NCI-H1048 (cell line): ENCODE measurements at places on chromosomes 2 and 18.

GRCh38 chr2:30231996-30232800 lies 864 bp downstream of the LBH start:
- DNase-seq, result peak; percentile 31

DNA sequence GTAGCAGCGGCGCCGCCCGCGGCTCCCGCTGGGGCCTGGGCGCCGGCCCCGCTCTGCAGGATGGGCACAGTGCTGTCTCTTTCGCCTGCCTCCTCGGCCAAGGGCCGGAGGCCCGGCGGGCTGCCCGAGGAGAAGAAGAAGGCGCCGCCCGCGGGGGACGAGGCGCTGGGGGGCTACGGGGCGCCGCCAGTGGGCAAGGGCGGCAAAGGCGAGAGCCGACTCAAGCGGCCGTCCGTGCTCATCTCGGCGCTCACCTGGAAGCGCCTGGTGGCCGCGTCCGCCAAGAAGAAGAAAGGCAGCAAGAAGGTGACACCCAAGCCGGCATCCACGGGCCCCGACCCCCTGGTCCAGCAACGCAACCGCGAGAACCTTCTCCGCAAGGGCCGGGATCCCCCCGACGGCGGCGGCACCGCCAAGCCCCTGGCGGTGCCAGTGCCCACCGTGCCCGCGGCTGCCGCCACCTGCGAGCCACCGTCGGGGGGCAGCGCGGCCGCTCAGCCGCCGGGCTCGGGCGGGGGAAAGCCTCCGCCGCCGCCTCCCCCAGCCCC lies 369 bp downstream of the CDK5R2 start:
- DNase-seq, result no peak

GRCh38 chr18:73365018-73365417 lies 497.2 kb upstream of the NETO1 start:
- no peak for DNase-seq

- no peak for DNase-seq
These were observed 36.2 kb downstream of the EFEMP1 start for GRCh38 chr2:55887351-55887750.

GRCh38 chr2:128636802-128637147 lies 318.1 kb upstream of the HS6ST1 start:
- no peak for DNase-seq

DNA sequence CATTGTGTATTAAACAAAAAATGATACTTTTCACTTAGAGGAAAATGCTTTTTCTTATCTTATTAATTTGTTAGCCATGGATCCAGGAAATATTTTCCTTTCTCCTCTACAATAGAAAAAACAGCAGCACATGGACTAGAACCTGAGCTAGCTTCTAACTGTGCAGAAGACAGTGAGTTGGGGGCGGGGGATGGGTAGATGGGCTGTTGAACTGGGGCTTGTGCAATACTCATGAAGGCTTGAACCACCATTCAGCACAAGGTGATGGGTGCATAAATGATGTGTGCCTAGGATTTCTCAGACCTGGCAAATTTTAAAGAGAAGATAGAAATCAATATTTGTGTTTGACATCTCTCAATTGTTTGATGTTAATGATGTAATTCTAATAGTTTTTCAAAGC lies 42.0 kb downstream of the COL5A2 start:
- DNase-seq, result no peak

GRCh38 chr2:170161516-170162270 lies 16.3 kb upstream of the MYO3B start:
- no peak for DNase-seq

DNA sequence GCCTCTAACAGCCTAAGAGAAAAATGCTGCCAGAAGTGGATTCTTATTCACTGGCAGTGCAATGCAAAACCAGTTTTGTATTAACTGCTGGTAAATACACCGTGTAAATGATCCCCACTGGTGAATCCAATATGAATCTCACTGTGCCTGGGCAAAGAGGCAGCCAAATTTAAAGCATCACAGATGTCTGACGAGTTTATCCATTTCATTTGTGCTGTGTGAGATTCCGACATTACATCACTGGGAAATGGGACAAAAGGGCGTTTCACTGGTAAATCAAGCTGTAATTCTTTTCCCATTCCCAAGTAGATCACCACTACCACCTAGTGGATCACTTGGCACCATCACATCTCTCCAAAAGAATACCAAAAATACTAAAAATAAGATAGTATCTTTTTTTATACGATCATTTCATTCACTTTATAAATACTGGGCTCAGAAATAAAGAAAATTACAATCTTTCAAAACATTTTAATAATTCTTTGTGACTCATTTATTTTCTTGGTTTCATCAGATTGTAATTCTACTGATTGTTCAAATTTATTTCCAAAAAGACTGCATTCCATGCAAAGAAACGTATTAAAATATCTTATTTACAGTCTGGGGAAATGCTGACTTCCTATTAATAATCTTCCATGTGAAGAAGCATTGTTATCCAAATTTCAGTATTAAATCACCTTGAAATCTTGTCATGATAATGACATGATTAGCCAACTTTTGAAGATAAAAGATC lies 125.6 kb downstream of the GRB14 start:
- no peak for DNase-seq

- DNase-seq, result no peak
These were observed 10.2 kb downstream of the GPR55 start for GRCh38 chr2:230914886-230915285.

DNA sequence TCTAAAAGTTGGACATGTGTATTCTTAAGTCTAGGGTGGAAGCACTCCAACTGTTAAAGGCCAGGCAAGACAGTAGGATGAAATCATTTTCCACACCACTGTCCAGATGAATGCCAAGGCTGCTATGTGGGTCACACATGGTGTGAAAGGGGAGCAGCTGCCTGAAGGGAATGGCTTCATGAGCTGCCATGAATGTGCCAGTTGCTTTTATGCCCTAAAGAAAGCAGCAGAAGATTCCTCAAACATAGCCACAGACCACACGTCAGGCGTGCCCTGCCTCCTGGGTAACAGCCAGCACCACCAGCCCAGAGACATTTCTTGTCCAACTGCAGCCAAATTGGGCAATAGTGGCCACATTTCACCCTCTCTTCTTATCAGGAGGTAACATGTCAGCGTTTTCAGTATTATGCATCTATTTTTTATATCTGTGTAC lies 130.2 kb downstream of the MTCL1 start:
- DNase-seq, result no peak

GRCh38 chr18:58462975-58463374 lies 165.9 kb downstream of the ALPK2 start:
- DNase-seq, result no peak

DNA sequence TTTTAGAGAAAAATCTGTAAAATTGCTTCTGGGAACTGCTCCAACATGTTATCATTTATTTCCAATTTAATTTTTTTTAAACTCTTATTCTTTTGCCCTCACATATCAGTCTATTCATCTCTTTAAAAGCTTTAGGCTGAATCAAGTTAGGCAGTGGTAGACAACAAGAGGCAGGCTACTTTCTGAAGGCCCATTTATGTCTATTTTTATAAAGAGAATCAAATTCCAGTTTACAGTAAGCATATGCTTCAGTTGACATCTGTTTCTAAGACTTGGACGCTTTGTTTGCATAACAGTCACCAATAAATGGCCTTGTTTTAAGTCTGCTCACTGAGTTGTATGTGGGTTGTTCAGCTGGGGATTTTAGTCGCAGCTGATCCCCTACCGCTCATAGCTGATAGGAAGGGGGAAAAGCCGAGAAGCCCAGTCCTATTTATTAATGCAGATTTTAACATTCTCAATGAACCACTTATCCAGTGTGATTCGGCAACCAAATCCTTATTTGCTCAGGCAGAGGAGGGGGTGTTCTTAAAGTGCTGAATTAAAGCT lies 260.4 kb upstream of the SIX3 start:
- DNase-seq, result no peak

DNA sequence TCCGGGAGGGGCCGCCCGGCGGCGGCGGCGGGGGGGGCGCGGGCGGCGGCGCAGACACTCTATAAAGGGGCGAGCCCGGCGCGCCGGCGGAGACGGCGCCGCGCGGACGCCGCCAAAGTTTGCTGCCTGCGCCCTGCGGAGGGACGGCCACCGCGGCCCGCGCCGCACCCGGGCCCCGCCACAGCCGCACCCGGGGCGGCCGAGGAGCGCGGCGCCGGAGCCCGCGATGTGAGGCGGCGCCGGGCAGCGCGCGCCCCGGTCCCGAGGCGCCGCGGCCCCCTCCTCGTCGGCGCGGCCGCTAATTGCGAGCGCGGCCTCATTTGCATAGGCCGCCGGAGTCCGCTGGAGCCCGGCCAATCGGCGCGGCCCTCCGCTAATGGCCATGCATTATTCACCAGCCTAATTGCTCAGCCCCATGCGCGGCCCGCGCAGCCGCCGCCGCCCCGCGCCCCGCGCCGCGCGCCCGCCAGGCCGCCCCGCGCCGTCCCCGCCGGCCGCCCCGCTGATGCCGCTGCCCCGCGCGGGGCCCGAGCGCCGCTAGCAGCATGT lies at the start of gene SALL3:
Gene SALL3 (plus strand): TSS at position 89 of the 549 bp plus-strand sequence. CDS start 457 bp downstream, at position 546.
- no peak for DNase-seq

GRCh38 chr2:147385600-147385999 lies 459.2 kb upstream of the ACVR2A start:
- no peak for DNase-seq

DNA sequence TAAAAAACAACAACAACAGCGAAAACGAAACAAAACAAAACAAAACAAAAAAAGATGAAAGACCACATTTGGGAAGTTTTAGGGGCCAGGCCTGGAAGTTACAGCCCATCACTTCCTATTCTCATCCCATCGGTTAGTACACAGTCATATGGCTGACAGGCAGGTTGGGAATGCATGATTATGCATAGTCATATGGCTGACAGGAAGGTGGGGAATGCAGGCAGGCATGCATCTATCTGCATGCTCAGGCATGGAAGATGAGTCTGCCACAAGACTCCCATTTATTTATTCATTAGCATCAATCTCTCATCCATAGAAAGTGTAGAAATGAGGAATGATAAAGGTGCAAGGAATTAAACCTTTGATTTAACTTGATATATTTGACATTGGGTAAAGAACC lies 325.3 kb upstream of the MEX3C start:
- DNase-seq, result no peak

DNA sequence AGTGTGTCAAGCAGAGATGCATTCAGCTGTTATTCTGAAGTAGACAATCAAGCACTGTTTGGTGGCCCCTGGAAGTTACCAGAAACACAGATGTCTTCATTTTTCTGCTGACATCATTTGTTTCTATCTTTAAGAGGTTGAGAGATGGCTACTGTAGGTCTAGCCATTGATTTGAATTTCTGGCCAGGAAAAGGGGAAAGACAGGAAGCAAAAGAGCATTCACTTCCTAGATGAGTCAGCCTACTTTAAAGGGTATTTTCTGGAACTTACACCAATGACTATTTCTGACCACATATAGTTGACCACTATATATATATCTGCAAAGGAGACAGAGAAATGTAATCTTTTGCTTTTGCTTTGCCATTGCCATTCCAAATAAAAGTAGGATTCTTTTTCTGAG lies 900.1 kb upstream of the SOX11 start:
- no peak for DNase-seq

- DNase-seq, result no peak
These were observed 371 bp upstream of the LCLAT1 start for GRCh38 chr2:30446602-30447148.

DNA sequence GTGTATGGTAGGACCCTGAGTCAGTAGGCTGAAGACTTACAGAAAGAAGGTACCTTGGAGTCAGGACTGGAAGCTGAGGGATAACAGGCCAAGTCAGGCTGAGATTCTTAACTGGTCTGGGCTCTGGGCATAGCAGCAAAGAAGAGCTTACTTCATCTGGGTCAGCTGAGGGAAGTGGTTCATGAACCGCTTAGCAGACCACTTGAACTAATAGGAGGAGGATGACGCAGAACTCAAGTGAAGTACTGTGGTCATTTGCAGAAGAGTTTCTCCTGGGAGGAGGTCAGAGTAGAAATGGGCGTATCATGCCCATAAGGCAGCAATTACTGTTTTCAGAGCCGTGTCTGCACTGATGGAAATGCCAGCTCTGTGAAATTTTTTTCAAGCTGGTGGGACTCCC lies 164.5 kb downstream of the LCLAT1 start:
- DNase-seq, result no peak

DNA sequence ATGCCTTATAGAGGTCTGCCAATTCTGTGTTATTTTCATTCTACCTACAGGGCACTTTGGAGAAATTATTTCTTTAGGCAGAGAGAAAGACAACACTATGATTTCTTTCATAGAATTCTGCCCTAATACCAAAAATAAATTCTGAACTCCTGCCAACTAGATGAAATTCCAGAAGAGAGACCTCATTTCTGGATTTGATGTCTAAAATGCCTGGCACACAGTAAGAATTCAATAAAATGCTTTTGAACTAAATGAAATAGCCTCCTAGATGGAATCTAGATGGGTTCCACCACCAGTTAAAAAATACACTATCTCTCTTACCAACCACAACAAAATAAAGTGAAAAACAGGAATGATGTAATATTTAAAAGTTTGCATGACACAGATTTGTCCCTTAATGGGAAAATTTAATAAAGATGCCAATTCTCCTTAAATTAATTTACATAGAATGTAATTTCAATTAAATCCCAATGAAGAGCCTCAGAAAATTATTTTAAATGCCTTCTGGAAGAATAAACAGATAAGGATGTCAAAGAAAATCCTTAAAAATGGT lies 75.0 kb downstream of the OSBPL1A start:
- DNase-seq, result no peak

DNA sequence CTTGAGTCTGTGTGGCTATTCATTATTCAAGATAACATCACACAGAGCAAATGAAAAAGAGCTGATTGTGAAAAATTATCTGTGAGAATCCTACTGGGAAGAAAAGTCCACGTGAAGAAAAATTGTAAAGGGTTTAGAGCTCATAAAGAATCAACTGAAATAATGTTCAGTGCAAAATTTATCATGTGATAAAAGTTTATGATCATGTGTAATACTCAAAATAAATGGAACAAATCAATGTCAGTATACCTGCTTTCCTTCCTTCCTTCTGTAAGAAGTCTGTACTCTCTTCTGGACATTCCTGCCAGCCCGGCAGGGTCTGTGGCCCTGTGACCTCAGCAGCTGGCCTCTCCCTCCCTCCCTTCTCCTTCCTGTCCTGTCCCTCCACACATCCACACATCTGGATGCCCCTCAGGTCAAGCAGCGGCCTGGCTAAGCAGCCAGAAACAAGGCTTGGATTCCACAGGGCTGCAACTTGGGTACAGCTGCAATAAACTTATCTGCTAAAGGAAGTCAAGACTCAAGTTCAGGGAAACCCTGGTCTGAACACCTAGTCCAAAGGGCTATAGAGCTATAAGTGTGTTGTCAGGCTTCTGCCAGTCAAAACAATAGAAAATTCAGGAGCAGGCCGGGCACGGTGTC lies 172.1 kb downstream of the MREG start:
- no peak for DNase-seq

- DNase-seq, result no peak
These were observed 260.5 kb downstream of the DYSF start for GRCh38 chr2:71713581-71714580.

DNA sequence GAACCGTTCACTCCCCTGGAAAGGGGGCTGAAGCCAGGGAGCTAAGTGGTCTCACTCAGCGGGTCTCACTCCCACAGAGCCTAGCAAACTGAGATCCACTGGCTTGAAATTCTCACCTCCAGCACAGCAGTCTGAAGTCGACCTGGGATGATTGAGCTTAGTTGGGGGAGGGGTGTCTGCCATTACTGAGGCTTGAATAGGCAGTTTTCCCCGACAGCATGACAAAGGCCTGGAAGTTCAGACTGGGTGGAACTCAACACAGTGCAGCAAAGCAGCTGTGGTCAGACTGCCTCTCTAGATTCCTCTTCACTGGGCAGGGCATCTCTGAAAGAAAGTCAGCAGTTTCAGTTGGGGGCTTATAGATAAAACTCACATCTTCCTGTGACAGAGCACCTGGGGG lies 292.5 kb downstream of the NUP35 start:
- DNase-seq, result no peak

- DNase-seq, result no peak
These were observed 82.4 kb upstream of the PELI1 start for GRCh38 chr2:64226611-64227010.

- DNase-seq, result no peak
These were observed 64.0 kb downstream of the TNFRSF11A start for GRCh38 chr18:62388855-62389760.
